Kidney glomerular epithelial cell (primary cell): ENCODE measurements at places on chromosomes 13 and 19.

- no peak for DNase-seq
Observed at GRCh38 chr19:907183-907853, 5.7 kb downstream of the R3HDM4 start.

DNA sequence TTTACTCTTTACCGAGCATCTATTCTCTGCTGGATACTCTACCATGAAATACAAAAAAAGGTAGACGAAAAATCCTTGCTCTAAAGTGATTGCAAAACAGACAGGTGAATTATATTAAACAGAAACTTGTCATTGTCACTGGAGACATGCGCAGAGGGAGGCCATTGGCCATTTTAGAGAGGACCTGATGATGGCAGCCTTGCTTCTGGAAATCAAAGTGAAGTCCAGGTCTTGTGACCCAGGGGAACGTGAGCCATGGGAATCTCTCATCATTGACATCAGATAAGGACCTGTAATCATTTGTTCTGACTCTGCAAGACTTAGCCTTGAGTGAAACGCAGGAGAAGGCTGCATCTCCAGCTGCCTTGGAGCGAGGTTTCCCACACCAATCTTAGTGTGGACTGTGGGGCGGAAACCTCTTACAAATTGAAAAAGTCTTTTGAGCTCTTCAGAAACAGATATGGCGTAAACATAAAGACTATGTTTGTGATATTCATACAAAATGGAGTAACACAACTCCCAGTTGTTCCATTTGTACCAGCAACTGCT, 16.8 kb upstream of the SLC46A3 start:
- no peak for DNase-seq

GRCh38 chr19:31505596-31505910, 156.3 kb upstream of the TSHZ3 start:
- DNase-seq: no peak

- DNase-seq: no peak
Observed at GRCh38 chr19:16628984-16629691, 1.1 kb upstream of the MED26 start.

GRCh38 chr13:33904431-33904830, 86.5 kb downstream of the RFC3 start:
- DNase-seq: no peak

- DNase-seq: no peak
Observed at GRCh38 chr13:97348569-97349100, 85.3 kb upstream of the RAP2A start.

- no peak for DNase-seq
Observed at GRCh38 chr13:23672616-23673015, 102.4 kb downstream of the TNFRSF19 start.

GRCh38 chr19:42198676-42199439, 18.6 kb downstream of the DEDD2 start:
- DNase-seq: no peak

- peak; percentile 54 for DNase-seq
Observed at GRCh38 chr19:49339301-49340068, 4.3 kb downstream of the CD37 start.

DNA sequence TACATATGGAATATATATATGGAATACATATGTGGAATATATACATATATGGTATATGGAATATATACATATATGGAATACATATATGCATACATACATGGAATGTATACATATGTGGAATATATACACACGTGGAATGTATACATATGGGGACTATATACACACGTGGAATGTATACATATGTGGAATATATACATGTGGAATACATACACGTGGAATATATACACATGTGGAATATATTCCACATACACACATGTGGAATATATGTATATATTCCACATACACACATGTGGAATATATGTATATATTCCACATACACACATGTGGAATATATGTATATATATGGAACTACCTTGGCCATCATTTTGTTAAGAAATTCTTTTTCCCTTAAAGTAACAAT, 31.1 kb downstream of the ZNF571 start:
- no peak for DNase-seq

- DNase-seq: no peak
Observed at GRCh38 chr19:18173054-18173571, 500 bp upstream of the IFI30 start.

DNA sequence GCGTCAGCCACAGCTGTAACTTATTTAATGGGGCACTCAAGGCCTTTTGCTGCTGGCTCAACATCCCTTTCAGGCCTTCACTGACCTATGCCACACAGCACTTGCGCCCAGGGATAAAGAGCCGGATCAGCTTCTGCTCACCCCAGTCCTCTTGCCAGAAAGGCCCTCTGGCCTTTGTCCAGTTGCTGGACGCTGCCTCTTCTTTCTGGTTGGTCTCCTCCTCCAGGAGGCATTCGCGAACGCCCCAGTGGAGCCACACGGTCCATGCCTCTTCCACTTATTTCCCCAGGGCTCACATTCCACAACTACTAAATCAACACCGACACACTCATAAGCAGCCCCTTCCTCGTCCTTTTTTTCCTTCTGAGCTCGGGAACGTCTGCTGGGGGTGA, 3.7 kb upstream of the ZNF329 start:
- DNase-seq: no peak

GRCh38 chr19:46197314-46198070, 32.0 kb upstream of the IGFL1 start:
- no peak for DNase-seq

DNA sequence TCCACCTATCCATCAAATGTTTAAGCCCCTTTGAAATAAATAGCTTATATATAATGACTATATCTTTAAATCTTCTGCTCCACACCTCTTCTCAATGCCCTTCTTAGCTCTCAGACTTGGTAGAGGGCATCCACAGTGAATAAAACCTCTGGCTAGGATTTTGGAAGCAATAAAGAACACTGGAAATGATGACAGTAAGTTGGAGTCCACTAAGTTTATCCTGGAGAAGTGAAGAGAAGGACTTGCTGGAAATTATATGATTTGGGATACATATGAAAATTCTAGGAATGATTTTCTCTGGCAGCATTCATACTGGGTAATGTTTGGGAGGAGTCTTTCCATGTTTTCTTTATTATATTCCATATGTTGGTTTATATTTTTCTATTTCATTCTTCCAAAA, 133.5 kb upstream of the KL start:
- DNase-seq: no peak

DNA sequence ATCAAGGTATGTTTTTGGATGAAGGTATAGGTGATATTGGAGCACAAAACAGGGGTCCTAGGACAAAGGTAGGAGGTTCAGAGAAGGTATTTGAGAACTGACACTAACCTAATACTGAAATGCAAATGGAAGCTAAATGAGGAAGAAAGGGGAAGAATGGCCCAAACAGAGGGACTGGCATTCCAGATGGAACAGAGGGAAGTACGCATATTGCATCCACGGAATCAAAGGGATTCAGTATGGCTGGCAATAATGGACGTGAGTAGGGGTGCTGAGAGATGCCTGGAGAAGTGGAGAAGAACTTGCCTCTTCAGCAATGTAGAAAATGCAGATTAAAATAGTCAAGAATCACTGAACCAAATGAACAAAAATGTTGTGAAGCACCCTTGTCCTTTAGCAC, 283.5 kb upstream of the DACH1 start:
- no peak for DNase-seq

- DNase-seq: peak; percentile 85
Observed at GRCh38 chr19:47994209-47994802, at the start of gene ELSPBP1. Gene ELSPBP1, plus strand, starts transcription at chr19:47994632. Its CDS starts 14,036 bp downstream, at chr19:48008668.

- DNase-seq: no peak
Observed at GRCh38 chr13:78785764-78786163, 126.8 kb upstream of the OBI1 start.

- DNase-seq: no peak
Observed at GRCh38 chr19:23512151-23512925, 117.1 kb upstream of the ZNF91 start.

- DNase-seq: no peak
Observed at GRCh38 chr13:79722885-79723445, 242.0 kb downstream of the NDFIP2 start.

- no peak for DNase-seq
Observed at GRCh38 chr13:29817604-29818378, 32.6 kb downstream of the UBL3 start.

- no peak for DNase-seq
Observed at GRCh38 chr13:35496006-35496405, 19.5 kb upstream of the MAB21L1 start.

GRCh38 chr13:77429320-77430142, 102.6 kb upstream of the MYCBP2 start:
- no peak for DNase-seq

DNA sequence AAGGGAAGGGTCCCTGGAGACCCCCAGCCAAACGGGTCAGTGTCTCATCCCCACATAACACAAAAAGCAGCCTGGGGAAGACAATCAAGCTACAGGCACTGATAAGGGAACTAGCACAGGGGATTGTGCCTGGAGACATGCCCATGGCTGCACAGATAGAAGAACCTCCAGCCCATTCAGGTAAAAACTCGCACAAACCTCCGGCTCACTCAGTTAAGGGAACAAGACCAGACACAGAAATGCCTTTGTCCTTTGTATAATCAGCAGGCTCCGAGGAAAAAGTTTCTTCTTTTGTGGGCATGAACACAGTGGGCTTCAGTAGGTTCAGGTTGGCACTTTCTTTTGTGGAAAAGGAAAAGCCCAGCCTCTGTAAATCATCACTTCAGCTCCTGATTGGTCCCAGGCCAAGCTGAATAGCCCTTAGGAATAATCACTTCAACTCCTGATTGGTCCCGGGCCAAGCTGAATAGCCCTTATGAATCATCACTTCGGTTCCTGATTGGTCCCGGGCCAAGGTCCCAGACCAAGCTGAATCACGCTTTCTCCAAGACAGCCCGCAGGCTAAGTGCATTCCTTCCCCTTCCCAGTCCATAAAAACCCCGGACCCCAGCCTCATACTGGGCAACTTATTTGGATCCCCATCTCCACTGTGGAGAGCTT, 5.0 kb upstream of the ZNF230 start:
- no peak for DNase-seq

DNA sequence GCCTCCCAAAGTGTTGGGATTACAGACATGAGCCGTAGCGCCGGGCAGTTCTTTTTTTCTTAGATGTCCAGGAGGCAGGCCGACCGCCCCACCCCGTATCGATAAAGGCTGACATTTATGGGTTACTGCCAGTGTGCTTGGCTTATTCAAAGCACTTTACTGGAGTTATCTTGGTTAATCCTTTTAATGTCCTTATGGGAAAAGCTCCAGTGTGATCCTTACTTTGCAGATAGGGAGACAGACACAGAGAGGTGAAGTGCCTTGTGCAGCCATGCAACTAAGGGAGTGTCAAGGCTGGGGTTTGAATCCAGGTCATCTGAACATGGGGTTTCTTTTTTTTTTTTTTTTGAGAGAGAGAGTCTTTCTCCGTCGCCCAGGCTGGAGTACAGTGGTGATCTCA, 19.2 kb downstream of the NCAN start:
- no peak for DNase-seq

DNA sequence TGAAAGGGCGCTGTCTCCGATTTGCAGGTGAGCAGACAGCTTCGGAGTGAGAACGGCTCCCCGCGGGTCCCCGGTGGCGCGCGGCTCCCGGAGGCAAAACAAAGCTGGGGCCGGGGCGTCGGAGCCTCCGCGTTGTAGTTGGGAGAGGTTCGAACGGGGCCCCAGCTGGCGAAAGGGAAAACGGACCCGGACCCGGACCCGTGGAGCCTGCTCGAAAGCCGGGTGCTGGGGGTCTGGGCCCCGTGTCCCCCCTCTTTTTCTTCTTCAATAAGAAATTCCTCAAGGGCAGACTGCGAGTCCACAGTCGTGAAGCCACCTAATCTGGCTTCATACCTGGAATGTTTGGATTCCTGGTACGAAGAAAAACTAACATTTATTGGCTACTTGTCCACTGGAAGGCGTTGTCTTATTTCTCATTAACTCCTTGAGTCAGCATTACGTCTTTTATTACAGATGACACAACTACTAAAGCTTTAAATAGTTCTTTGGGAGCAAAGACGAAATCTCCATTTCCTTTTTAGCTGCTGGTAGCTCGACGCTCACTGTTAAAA, 632 bp upstream of the MTIF3 start:
- DNase-seq: peak; percentile 82

DNA sequence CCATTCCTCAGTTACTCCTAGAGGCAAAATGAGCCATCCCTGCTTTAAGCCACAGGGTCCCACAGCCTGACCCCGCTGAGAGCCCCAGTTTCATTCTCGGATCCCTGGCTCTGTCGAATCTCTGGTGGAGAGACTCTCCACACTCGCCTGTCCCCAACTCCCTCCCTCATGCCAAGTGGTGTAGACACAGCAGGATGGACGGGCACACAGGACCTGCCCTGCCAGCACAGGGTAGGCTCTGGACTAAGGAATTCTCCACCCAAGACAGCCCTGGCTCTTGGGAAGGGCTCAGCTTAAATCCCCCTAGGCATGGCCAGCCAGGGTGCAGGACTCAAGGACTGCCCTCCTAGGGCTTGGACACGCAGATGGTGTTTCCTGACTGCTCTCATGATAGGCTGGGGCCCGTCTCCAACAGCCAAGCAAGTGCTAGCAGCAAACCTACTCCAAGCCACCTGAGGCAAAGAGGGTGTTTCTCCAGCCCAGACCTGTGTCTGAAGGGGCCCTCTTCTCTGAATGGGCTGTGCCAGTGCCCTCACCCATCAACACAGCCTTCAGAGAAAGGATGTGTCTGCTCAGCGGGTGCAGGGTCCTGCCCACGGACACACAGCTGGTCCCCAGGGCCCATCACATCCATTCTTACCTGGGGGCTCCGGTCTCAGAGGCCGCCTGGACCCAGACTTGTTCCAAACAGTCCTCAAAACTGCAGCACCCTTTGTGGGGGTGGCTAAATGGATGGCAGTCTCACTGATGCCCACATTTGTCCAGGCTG, 65.3 kb downstream of the PEPD start:
- no peak for DNase-seq

GRCh38 chr19:18279266-18279515, 2.2 kb downstream of the JUND start:
- DNase-seq: no peak
